ENCODE measurements at places on chromosomes 3 and 15.

DNA sequence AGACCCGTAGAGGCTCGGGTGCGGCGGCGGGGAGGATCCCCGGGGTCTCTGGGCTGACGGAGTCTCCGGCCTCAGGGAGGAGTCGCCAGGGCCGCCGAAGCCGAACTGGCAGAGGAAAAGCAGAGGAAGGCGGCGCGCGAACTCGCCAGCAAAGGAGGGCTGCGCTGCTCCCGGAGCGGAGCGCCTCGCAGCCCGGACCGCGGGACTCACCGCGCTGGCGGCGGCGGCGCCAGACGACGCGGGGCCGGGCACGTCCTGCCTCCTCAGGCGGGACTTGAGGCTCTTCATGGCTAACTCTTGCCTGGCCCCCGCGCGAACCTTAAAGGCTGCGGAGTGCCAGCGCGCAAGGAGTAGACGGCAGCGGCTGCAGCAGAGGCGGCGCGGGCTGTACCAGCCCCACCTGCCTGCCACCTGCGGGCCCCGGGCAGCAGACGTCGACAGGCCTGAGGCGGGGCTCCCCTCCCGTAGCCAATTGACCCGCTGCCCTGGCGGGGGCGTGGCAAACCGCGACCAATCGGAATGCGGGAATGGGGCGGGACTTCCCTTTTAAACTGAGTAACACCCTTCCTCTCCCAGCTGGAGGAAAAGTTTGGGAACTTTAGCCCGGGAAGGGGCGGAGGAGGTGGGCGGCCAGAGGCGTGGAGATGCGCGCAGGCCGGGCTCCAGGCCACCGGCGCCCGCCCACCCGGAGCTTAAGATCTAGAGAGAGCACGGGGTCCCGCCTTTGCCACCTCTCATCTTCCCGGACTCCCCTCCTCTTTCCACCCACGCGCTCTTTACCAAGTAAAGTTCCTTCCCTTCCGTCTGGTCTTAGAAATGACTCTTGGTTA is at the start of gene UACA:
Gene UACA, minus strand, starts transcription at position 439 of the 830 bp plus-strand sequence. Its CDS starts 151 bp downstream, at position 288.
- peak; percentile 97 for DNase-seq

GRCh38 chr3:121793078-121793477 is 41.8 kb downstream of the IQCB1 start:
- DNase-seq, result no peak

GRCh38 chr3:135033737-135034136 is 238.7 kb downstream of the EPHB1 start:
- no peak for DNase-seq

- DNase-seq, result no peak
Measured at GRCh38 chr3:182252802-182253201, 540.5 kb upstream of the ATP11B start.

DNA sequence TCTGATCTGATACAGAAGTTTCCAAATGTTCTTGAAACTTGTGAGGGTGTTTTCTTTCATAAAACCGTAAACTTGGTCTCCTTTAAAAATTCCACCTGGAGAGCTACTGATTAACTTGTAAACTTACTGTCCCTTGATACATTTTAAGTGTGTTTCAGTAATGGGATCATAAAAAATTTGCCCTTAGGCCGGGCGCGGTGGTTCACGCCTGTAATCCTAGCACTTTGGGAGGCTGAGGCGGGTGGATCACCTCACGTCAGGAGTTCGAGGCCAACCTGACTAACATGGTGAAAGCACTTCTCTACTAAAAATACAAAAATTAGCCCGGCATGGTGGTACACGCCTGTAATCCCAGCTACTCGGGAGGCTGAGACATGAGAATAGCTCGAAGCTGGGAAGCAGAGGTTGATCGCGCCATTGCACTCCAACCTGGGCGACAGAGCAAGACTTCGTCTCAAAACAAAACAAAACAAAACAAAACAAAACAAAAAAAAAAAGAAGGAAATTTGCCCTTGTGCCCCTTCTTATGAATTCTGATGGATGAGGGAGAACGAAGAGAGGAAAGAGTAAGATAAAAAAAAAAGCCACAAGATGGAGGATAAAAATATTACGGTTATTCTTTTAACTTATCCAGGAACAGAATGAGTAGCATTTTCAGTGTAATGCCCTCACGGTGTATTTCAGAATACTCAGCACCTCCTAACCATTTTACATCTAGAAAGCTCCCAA is 32.1 kb upstream of the AP4E1 start:
- DNase-seq, result no peak

DNA sequence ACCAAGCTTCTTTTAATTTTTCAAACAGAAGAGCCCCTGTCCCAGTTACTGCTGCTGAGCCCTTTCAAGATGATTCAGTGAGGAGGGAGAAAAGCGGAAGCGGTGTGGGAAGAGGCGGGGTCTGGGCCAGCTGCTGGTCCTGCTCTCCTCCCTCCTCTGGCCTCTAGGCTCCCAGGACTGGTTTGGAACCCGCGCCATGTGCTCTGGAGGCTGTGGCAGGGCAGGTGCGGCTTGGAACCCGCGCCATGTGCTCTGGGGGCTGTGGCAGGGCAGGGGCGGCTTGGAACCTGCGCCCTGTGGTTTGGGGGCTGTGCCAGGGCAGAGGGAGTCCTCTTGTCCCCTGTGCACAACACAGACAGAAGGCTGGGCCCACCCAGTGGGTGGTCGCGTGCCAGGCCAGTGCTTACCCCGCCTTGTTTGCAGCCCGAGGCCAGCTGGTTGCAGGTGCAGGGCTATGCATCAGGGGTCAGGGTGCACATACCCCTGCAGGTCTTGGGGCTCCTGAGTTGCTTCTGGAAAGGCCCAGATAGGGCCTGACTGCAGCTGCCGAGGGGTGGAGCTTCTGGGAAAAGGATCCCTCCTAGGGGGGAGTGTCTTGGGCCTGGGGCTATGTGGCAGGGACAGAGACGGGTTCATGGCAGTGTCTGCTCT is 12.2 kb downstream of the ALG1L2 start:
- DNase-seq, result no peak

GRCh38 chr3:104360038-104360437 is 1006.7 kb upstream of the ALCAM start:
- no peak for DNase-seq

DNA sequence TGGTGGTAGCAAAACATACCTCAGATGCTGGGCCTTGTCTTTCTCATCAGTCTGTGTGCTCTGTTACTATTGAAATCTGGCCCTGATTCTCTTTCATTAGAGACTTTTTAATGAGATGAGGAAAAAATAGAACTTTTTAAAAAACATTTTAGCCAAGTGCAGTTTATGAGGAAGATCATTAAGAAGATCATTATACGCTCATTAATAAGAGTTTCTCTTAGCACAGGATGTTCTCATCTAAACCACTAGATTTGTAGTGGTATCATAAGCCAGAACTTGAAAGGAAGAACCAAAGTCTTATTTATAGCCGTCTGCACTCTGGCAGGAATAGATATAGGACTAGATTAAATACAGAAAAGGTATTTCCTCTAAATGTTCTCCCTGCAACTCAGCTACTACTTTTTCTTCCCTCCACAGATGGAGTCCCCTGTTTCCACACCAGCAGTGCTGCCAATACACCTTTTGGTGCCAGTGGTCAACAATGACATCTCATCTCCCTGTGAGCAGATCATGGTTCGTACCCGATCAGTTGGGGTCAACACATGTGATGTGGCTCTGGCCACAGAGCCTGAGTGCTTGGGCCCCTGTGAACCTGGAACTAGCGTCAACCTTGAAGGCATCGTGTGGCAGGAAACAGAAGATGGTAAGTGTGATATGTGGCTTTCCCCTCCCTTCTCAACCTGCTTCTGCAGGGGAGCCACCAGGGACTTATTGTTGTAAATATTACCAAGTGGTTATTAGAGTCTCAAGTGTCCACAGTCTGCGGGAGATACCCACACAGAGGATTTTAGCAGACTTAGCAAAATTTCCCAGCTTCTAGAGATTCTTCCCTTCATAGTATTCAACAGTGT is 152.8 kb downstream of the RBPMS2 start:
- DNase-seq, result no peak
